Esophagus squamous epithelium (tissue), 5 donors: ENCODE measurements at places on chromosomes 6 and 20.
A peak's percentile ranks its signal among the peaks of the same experiment; 100 is the strongest.

GRCh38 chr6:9540126-9540525 is 874.7 kb downstream of the TFAP2A start:
- H3K4me1 ChIP-seq = no peaks in the 10 kb centered on the region
- no peaks in the 10 kb centered on the region for H3K36me3 ChIP-seq
- H3K27ac ChIP-seq = no peak overlapping the region
- no peak for DNase-seq
- H3K4me3 ChIP-seq = no peak overlapping the region
- H3K27me3 ChIP-seq = peaks cover 3% of the 10 kb centered on the region

GRCh38 chr20:53660947-53661381 is 67.3 kb upstream of the ZNF217 start:
- H3K27me3 ChIP-seq = no peaks in the 10 kb centered on the region
- no peaks in the 10 kb centered on the region for H3K36me3 ChIP-seq
- DNase-seq = no peak

GRCh38 chr6:36724514-36725390 is 27.1 kb downstream of the RAB44 start:
- H3K4me3 ChIP-seq = no peak overlapping the region
- no peaks in the 10 kb centered on the region for H3K36me3 ChIP-seq
- no peaks in the 10 kb centered on the region for H3K27me3 ChIP-seq
- no peak for DNase-seq

GRCh38 chr6:112254921-112255320 is 554 bp upstream of the LAMA4 start:
- no peak for DNase-seq
- no peaks in the 10 kb centered on the region for H3K36me3 ChIP-seq
- peak overlapping the region; percentile 72 for H3K4me3 ChIP-seq
- peaks cover 18% of the 10 kb centered on the region for H3K27me3 ChIP-seq
- H3K27ac ChIP-seq = peak overlapping the region; percentile 72

DNA sequence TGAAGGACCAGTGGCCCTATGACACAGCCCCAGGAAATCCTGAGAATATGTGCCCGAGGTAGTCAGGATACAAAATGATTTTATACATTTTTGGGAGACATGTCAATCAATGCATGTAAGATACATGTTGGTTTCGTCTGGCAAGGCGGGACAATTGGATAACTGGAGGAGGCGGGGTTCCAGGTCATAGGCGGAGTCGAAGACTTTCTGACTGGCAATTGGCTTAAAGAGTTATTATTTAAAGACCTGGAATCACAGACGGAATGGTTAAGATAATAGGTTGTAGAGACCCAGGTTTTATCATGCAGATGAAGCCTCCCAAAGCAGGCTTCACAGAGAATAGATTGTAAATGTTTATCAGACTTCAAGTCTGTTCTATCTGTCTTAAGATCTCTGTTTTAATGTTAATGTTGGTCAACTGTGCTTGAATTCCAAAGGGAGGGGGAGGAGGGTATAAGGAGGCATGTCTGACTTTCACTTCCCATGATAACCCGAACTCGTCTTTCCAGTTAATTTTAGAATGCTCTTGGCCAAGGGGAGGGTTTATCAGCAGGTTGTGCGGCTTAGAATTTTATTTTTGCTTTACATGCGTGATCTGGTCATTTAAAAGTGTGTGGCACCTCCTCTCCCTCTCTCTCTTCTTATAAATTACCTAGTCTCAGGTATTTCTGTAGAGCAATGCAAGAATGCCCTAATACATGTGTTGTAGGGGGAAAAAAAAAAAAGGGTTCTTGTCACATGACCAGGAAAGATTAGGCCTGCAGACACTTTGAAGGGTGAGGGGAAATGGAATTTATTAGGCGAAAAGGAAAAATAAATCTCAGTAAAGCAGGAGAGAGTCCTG is 230.7 kb downstream of the NFATC2 start:
- no peak overlapping the region for H3K4me3 ChIP-seq
- H3K4me1 ChIP-seq = peaks cover 2% of the 10 kb centered on the region
- H3K27me3 ChIP-seq = no peaks in the 10 kb centered on the region
- no peak overlapping the region for H3K27ac ChIP-seq
- no peak for DNase-seq
- H3K36me3 ChIP-seq = no peaks in the 10 kb centered on the region

DNA sequence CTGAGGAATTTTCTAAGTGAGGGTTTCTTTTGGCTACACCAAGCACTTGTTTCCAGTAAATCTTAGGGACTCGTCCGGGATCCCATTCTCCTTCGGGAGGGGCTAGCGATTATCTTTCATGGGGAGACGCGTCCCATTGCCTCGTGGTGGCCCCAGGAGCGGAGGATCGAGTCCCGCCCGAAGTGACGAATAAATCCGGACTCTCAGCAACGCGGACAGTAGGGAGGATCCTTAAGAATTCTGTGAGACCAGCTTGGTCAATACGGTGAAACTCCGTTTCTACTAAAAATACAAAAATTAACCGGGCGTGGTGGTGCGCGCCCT is 69.1 kb upstream of the PRSS16 start:
- H3K27ac ChIP-seq = peak overlapping the region; percentile 72
- H3K4me3 ChIP-seq = peak overlapping the region; percentile 76
- peaks cover 17% of the 10 kb centered on the region for H3K27me3 ChIP-seq
- no peaks in the 10 kb centered on the region for H3K36me3 ChIP-seq
- DNase-seq = no peak

DNA sequence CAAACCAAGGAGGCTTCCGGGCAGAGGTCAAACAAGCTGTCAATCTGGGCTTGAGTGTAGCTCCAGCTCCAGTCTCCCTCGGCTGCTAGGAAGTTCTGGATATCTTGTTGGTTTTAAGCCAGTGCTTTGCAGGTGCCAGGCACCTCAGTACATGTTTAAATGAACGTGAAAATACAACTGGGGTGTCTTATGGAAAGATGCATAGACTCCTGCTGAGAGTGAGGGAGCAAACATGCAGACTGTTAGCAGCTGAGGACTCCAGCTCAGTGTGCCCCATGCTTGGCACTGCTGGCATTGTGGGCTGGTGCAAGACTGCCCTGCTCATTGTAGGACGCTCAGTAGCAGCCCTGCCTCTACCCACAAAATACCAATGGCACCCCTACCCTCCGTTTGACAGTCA is 28.5 kb downstream of the ERMARD start:
- DNase-seq = no peak
- H3K4me3 ChIP-seq = no peak overlapping the region
- H3K27me3 ChIP-seq = no peaks in the 10 kb centered on the region
- H3K36me3 ChIP-seq = peaks cover 8% of the 10 kb centered on the region

DNA sequence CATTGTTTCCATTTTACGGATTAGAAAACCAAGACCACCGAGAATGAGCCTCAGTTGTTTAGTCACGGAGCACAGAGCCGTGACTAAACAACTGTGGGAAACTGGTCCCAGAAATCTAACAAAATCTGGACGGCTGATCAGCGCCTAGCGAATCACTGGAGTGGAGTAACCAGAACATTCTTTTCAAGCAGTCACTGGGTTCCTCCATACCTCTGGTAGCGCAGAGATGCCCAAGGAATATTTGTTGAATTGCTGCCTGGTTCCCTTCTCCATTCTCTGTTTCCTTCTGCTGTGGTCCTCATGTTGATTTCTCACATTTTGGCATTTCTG is 62.0 kb downstream of the GPX5 start:
- no peak overlapping the region for H3K27ac ChIP-seq
- peak overlapping the region; percentile 44 for H3K4me3 ChIP-seq
- H3K27me3 ChIP-seq = peaks cover 6% of the 10 kb centered on the region
- peaks cover 23% of the 10 kb centered on the region for H3K4me1 ChIP-seq

GRCh38 chr6:108746366-108746765 is 101.9 kb upstream of the ARMC2 start:
- H3K27ac ChIP-seq = no peak overlapping the region
- H3K27me3 ChIP-seq = no peaks in the 10 kb centered on the region
- no peaks in the 10 kb centered on the region for H3K36me3 ChIP-seq
- H3K4me3 ChIP-seq = no peak overlapping the region
- H3K4me1 ChIP-seq = peaks cover 3% of the 10 kb centered on the region

- no peak for DNase-seq
- no peak overlapping the region for H3K4me3 ChIP-seq
- no peaks in the 10 kb centered on the region for H3K36me3 ChIP-seq
- H3K27ac ChIP-seq = no peak overlapping the region
- no peaks in the 10 kb centered on the region for H3K4me1 ChIP-seq
These were observed 15.2 kb downstream of the COL19A1 start for GRCh38 chr6:69881322-69882151.

- DNase-seq = no peak
- H3K27me3 ChIP-seq = no peaks in the 10 kb centered on the region
These were observed 10.5 kb downstream of the SGK2 start for GRCh38 chr20:43569282-43569681.

DNA sequence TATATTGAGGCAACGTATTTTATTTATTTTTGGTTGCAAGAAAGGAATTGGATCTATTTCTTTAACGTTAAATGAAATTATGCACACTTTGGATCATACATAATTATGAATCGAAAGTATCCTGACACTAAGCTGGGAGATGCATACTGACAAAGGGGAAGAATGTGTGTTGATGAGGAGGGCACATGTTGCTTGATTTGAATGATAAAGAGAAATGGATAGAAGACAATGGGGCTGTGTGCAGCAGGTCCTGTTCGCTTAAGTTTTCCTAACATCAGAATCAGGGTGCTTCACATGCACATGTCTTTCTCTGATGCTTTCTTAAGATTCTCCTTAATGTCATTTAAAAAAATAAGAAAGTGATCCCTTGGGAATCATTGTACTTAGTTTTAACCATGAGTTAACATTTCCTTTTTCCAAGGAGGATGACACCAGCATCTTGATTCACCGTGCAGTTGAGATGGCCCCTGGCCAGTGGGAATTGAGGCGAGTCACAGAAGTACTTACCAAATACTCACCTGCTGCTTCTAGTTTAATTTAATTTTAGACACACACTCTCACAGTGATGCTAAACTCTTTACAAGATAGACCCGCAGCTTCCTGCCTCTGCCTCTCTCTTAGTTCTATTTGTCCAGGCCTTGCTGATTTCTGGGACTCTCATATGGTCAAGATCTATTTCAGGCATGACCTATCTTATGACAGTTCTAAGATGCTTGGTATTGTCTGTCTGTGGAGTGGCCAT is 116.5 kb downstream of the CLIC5 start:
- DNase-seq = no peak
- H3K4me3 ChIP-seq = no peak overlapping the region
- no peaks in the 10 kb centered on the region for H3K4me1 ChIP-seq
- H3K36me3 ChIP-seq = no peaks in the 10 kb centered on the region
- H3K27me3 ChIP-seq = no peaks in the 10 kb centered on the region
- H3K27ac ChIP-seq = no peak overlapping the region
